DMS79 treated with DMSO at 0.1 percent for 48 hours (cell line): ENCODE measurements at places on chromosomes 3 and 15.

GRCh38 chr3:140203510-140203909, 268.5 kb downstream of the CLSTN2 start:
- peak; percentile 79 for DNase-seq

DNA sequence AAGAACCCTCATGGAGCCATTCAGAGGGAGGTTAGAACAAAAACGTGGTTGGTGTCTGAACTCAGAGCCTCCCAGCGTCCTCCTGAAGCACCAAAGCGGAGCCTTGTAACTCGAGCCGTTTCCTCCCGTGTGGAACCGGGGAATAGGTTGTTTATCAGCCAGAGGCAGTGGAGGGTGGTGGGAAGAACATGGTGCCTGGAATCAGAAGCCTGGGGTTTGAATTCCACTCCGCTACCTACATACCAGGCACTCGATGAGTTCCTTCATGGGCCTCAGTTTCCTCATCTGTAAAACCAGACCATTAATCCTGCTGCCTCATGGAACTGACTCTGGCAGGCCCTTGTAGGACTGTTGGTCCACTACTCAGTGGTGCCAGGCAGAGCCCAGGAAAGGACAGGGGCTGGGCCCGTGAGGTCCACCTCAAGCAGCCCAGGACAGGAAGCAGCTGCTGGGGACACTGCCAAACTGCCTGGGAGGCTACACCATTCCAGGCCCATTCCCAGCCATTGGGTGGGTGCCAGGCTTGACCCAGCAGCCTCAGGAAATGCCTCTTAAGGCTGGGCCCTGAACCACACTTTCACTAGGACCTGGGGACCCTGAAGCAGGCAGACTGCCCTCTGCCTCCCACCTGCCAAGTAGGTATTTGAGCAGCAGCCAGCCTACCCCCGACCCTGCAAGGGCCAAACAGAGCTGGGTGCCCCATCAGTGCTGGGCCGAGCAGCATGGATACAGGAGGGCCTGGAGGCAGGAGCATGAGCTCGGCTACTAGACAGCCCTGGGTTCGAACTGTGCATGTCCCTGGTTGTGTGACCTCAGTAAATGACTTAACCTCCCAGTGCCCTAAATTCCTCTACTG, 33.4 kb downstream of the PRKCD start:
- peak; percentile 31 for DNase-seq

DNA sequence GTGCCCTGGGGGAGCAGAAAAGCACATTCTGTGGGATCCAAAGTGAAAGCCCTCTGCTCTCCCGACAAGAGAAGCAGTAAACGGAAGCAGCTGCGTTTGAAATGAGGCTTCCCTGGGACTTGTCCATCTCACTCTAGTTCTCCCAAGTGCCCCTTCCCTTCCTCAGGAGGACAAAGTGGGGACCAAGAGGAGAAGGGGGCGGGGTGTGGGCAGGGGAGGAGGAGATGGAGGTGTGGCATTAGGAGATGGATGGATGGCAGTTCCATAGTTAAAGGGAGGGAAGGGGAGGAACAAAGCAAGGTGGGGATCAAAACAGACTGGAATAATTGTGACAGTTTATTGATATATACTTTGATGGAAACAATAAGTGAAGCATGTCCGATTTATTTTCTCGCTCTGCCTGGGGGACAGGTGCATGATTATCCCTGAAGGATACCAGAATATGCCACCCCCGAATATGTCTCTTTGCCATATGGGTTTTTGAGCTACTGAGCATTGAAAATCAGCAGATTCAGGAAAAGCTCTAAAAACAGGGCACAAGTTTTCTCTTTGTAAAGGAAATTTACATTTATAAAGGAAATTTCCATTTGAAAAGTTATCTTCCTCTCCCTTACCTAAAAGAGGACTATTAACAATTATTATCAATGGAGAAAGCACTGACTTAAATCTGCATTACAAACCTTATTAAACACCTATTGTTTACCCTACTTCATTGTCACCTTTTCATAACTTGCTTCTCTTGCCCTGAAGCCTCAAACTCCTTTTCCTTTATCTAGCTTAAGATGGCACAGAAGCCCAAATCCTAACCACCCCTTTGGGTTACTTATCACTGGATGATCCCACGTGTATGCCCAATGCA, 58.9 kb upstream of the DAZL start:
- no peak for DNase-seq

GRCh38 chr3:182067423-182067822, 355.7 kb downstream of the SOX2 start:
- no peak for DNase-seq

- DNase-seq, result no peak
Measured at GRCh38 chr3:56370991-56371775, 97.1 kb downstream of the ERC2 start.

DNA sequence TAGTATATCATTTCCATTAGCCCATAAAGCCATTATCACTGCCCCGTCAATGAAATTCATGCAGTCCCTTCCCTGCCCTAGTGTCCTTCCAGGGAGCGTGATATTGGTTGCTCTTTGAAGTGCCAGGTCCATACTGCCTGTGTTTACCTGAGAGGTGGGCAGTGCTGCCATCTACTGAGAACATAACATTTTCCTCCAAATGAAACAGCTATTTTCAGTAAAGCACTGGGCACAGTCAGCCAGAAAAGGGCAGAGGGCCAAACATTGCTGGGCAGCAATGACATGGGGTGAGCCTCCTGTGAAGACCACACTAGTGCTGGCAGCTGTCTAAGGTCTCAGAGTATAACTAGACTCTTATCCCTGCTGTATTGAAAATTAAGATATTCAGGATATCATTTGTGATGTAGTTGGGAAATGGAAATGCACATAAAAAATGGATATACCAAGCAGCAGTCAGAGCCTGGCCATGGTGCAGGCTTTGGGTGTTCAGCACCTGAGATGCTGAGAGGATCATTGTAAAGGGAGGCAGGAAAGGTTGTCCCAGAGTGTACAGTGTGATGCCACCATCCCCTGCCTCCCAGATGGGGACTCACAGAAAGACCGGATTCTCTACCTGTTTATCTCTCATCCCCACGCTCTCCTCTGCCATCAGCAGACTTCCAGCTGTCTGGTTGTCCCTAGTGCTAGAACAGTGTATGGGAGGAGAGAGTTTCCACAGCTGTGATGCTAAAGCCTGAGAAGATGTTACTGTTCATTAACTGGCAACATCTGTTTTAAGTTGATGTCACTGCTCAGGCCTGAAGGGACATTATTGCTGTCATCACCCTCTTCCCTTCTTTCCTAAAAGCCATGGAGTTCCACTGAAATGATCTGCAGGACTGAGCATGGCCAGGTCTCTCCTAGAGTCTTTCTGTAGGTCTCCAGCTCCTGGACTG, 108.8 kb downstream of the ARNT2 start:
- DNase-seq, result peak; percentile 0
